GM23248 (cell line): ENCODE measurements at places on chromosomes 3 and 15.

DNA sequence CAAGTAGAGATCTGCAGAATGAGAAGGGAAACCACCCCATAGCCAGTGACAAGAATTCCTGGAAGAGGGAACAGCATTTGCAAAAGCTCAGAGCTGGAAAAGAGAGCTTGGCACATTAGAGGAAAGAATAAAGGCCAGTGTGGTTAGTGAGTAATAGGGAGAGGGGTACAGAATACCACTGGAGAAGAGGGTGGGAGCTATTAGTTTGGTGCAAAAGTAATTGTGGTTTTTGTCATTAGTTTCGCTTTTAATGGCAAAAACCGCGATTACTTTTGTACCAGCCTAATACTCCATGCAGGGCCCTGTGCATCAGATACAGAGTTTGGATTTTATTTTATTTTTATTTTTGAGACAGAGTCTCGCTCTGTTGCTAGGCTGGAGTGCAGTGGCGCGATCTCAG is 9.8 kb downstream of the SLC24A1 start:
- DNase-seq = no peak

- DNase-seq = no peak
Measured at GRCh38 chr3:98038876-98039275, 3.8 kb upstream of the GABRR3 start.

GRCh38 chr3:106121491-106122289 is 252.9 kb upstream of the CBLB start:
- DNase-seq = no peak

GRCh38 chr15:38684440-38685010 is 119.9 kb upstream of the RASGRP1 start:
- no peak for DNase-seq
